Stimulated activated CD4-positive, alpha-beta T cell treated with anti-CD3 and anti-CD28 coated beads, Interleukin-4, amount 100 ng/mL, for 1 hour (primary cell): ENCODE measurements at places on chromosomes 11 and 22.

DNA sequence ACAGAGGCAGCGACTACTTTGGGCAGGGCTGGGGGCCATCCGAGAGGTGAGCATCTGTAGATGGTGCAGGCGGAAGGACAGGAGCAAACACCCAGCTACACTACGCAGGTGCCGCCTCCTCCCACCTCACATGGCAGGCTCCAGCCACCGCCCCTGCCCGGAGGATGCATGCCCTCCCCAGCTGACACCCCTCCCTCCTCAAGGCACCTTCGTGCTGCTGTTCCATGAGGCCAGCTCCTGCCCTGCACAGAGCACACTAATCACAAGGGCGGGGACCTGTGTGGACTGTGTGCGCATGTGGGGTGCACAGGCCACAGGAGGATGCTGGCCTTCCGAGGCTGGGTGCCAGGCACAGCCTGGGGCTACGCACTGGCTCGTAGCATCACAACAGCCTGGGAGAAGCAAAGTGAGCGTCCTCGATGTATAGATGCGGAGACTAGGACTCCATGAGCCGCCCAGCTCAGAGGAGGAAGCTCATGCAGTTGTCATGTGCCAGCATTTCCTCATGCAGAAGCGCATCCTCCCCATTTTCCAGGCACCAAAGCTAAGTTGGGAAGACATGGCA is 32.8 kb upstream of the HMOX1 start:
- DNase-seq = no peak

DNA sequence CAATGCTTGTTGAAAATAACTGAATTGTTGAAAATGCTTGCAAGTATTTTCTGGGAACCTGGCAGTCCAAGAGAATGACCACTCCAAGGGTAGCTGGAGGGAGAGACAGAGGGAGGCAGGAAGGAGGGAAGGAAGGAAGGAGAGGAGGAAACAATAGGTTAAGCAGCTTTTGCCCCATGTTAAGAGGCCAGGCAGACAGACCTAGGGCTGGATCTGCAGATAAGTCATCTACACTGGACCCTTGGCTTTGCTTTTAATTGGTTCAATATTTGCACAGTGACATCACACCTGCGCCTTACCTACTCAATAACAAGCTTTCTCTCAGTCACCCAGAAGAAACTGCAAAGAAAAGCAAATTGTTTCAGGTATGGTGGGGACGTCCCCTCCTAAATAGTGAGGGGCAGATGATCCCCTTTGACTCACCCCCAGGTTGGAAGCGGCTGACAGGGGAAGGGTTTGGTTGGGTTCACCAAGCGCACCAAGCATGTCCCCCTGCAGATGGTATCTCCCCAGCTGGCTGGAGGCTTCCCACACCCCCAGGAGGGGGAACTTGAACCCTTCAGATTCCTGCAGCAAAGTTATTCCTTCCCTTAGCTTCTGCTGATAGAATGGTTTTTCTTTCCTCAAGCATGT is 24.3 kb downstream of the MYH9 start:
- DNase-seq = no peak

- DNase-seq = no peak
Measured at GRCh38 chr11:9662273-9662672, 1.6 kb upstream of the SWAP70 start.

GRCh38 chr11:99682171-99682570 is 661.4 kb downstream of the CNTN5 start:
- no peak for DNase-seq

DNA sequence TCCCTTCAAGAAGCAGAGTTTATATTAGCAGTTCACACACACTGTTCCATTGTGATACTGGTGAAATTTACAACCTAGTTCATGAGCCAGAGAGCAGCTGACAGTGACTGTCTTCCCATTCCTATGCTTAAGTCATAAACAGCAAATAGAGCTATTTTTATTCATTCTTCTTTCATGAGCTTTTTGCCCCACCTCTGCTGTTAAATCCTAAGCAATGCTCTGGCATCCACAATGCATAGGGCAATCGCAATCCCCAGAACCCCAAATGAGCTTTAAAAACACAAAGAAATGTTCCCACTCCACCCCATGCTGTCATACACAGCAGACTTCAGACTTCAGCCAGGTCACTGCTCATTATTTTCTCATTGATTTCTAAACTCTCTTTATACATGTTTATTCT is 307.5 kb downstream of the ETS1 start:
- DNase-seq = no peak

GRCh38 chr11:74447720-74448119 is 19.6 kb downstream of the KCNE3 start:
- DNase-seq = no peak
